Germinal center (tissue), 1 donor: ENCODE measurements at places on chromosomes 7 and 10.
A peak's percentile ranks its signal among the peaks of the same experiment; 100 is the strongest.

GRCh38 chr10:28644647-28645046 is 32.7 kb upstream of the BAMBI start:
- DNase-seq: no peak

- DNase-seq: no peak
These were observed 351.9 kb downstream of the THSD7A start for GRCh38 chr7:11480143-11480542.

- peak; percentile 40 for DNase-seq
These were observed 49.5 kb downstream of the CHN2 start for GRCh38 chr7:29243910-29244655.

DNA sequence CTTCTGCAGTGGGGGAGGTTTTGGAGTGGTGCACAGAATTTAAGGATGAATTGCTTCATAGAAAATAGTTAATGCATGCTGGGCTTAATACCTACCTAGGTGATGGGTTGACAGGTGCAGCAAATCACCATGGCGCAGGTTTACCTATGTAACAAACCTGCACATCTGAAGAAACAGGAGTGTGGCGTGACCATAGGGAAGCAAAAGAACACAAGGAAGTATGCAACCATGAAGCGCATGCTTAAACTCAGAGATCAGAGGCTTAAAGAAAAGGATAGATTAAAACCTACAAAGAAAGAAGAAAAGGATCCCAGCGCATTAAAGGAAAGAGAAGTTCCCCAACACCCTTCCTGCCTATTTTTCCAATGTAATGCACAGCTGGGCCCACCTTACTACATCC is 22.0 kb downstream of the CCDC126 start:
- no peak for DNase-seq

GRCh38 chr7:118327174-118327573 is 102.7 kb downstream of the ANKRD7 start:
- DNase-seq: no peak

DNA sequence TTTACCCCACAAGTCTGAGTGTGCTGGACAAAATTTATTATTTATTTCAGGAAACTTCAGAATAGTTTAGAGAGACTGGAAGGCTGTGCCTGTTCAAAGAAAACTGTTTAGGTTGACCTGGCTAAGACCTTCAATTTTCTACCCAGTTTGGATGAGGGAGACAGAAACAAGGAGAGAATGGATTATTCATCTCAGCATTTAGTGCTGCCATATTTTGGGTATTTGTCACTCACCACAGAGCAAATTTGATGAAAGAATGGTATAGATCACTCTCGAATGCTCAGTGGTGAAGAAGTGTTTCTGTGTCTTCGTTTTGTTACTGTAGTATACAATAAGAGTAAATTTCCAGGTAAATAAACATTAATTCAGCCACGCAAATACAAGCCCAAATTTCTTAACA is 71.8 kb downstream of the SEMA3C start:
- DNase-seq: no peak

- no peak for DNase-seq
These were observed 108.7 kb downstream of the ZNF467 start for GRCh38 chr7:149664666-149665065.

- peak; percentile 29 for DNase-seq
These were observed 24.2 kb downstream of the PWWP2B start for GRCh38 chr10:132420981-132421846.

DNA sequence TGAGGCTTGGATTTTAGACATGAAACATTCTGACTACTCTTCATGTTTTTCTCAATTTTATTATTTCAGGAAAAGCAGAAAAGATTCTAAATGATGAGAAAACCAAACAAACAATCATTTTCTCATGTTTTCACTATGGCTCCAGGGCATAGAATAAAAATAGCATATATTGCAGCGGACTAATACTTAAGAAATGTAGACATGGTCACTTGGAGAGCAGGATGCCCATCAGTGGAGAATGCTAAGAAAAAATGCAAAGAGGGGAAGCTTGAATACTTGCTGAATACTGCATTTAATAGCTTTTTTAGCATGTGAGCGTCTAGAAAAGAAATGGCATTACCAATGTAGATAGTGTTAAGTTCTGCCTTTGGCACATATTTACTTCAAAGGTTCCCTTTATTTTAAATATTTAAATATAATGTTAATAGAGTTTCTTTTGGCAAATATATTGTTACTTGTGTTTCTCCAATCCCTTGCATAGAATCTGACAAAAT is 107.9 kb downstream of the PPP1R17 start:
- no peak for DNase-seq

GRCh38 chr10:77936697-77937567 is 10.4 kb upstream of the DLG5 start:
- DNase-seq: no peak

DNA sequence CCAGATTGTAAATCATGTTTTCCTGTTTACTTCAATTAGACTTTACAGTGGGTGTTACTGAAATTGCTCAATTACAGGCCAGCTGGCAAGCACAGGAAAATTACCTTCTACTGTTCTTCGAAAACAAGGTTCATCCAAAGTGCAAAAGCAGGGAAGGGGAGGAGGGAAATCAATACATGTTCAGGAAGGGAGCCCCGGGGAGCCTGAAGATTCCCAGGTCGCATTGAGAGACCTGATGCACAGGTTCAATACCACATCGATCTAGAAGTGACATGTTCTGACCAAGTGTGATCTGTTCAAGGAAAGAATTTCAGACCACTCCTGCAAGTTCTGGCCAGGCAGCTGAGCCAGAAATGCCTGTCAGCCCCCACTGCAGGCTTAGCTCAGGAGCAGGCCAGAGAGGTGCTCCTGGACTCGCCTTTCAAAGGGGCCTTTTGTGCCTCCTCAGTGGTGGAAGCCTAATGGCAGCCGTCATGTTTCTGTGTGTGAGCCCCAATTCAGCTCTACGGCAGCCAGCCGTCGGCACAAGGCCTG is 35.9 kb downstream of the FAM53B start:
- no peak for DNase-seq

- no peak for DNase-seq
These were observed 217.7 kb downstream of the SEC23IP start for GRCh38 chr10:120110196-120110595.

DNA sequence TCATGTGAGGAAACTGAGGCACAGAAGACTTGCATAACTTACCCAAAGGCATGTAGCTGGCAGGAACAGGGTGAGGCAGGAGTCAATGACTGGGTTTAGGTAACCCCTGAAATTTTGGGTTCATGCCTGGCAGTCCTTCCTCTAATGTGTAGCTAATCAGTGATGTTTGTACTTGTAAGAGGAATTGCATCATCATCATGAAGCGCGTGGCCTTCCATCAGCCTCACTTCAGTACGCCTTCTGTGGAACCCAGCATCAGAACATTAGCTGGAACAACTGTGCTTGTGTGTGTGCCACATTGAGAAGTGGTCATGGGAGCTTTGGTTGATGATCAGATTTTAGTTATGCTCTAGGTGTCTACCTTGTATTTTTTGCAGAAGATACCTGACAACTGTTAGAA is 18.2 kb upstream of the STMP1 start:
- no peak for DNase-seq

DNA sequence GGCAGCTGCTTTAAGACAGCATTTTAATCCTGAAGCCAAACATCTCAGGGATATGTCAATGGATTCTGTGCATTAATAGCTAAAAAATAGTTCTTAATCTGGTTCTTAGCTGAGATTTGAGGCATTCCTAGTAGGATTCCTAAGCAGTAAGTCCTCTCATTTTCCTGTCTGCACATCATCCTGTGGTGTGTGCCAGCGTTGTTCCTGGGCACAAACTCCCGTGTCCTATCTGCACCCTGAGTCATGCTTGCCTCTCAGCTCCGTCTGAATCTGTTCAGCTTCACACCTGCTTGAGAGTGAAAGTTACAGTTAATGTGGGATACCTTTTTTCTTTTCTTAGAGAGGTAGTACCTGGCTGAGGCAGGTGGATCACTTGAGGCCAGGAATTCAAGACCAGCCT is 19.5 kb downstream of the BAG3 start:
- DNase-seq: no peak

- no peak for DNase-seq
These were observed 292.5 kb upstream of the LYZL1 start for GRCh38 chr10:28996345-28996744.

- DNase-seq: no peak
These were observed 451.3 kb upstream of the MBL2 start for GRCh38 chr10:53223851-53224250.

DNA sequence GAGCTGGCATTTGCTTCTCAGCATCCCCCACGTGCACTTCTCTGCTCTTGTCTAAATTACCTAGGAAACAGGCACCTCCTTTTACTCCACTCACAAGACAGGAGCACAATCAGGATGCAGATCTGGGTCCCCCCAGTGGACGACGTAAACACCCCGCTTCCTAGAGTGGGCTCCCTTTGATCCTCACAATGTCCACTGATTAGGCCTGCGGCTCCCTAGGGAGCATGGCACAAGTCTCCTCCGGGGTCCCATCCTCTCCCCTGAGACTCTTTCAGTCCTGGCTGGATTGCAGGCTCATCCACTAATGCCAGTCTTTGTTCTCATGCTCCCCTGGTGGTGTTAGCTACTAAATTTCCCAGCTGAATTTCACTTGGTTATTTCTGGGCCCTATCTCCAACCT is 98.3 kb downstream of the GLI3 start:
- DNase-seq: no peak

DNA sequence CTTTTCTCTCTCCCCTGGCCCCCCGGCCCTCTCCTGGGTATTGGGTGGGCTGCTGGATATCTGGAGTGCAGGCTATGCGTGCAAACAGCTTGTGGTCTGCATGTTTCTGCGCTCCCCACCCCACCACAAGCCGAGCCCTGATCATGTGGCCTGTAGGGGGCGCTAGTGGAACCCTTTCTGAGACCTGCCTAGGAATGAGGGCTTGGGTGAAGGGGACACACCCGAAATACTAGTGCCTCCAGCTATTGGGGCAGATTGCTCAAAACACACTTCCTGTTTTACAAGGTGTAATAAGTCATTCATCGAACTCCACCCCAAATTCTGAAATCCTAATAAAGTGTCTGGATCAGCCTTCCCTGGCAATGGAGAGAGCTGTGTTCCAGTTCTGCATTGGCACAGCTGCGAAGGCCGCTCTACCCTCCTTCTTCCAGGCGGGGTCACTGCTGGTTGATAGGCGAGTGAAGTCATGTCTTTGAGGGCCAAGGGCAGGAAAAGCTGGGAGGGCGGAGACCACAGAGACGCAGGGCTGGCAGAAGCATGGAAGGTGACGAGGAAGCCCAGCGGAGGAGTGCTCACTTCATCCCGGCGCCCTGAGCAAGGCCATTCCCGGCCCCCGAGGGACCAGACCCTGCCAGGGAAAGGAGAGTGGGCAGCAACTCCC is 19.8 kb upstream of the PRRT4 start:
- peak; percentile 53 for DNase-seq

- DNase-seq: no peak
These were observed 229.6 kb downstream of the GALNT17 start for GRCh38 chr7:71361451-71362032.

- DNase-seq: no peak
These were observed 92.4 kb upstream of the TMEM72 start for GRCh38 chr10:44818701-44819127.

DNA sequence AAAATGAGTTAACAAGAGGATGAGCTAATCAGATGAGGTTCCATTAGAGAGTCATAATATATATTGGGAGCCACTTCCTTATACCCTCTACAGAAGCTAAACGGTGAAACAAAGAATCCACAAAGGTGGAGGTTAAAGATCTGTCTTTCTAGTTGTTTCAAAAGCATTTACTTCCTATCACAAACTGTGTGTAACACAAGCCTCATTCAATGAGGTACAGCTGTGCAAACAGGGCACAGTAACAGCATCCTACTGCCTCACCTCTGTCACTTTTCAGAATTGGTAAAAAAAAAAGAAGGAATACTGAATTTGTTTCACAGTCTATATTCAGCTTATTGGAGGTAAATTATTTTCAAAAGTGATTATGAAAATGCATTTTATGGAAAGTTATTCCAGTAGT is 128.7 kb downstream of the AGMO start:
- DNase-seq: no peak

GRCh38 chr10:81248886-81249285 is 626.1 kb upstream of the NRG3 start:
- DNase-seq: no peak

DNA sequence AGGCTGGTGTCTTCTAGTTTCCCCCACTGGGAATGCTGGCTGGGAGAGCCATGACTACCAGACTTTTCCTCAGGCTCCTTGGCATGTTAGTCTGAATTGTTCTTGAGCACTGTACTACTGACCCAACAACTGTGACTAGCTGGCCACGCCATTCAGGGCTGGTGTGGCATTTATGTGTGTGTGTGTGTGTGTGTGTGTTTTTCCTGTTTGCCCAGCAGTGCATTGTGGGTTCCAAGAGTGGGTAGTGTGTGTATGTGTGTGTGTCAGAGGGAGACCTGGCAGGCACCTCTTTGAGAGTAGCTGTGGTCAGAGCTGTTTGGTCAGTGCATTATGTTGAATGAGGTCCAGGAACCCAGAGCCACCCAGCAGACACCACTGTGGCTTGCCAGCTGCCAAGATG is 9.2 kb downstream of the PCBD1 start:
- no peak for DNase-seq

DNA sequence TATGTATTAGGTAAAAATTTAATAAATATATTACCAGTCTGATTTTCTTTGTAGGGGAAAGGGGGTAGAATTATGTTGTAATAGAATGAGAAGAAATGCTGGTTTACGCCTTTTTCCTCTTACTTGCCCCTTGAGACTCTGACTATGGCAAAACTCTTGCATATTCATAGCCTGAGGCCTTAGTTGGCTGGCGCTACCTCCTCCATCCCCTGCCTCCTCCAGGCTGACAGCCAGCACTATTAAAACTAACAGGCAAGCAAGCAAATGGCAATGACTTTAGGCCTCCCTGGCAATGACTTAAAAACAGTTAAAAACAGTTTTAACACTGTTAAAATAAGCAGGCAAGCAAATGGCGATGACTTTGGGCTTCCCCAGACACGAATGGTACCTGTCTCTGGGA is 14.4 kb downstream of the PKD2L1 start:
- DNase-seq: no peak

GRCh38 chr7:101278461-101279292 is 33.8 kb upstream of the FIS1 start:
- no peak for DNase-seq

DNA sequence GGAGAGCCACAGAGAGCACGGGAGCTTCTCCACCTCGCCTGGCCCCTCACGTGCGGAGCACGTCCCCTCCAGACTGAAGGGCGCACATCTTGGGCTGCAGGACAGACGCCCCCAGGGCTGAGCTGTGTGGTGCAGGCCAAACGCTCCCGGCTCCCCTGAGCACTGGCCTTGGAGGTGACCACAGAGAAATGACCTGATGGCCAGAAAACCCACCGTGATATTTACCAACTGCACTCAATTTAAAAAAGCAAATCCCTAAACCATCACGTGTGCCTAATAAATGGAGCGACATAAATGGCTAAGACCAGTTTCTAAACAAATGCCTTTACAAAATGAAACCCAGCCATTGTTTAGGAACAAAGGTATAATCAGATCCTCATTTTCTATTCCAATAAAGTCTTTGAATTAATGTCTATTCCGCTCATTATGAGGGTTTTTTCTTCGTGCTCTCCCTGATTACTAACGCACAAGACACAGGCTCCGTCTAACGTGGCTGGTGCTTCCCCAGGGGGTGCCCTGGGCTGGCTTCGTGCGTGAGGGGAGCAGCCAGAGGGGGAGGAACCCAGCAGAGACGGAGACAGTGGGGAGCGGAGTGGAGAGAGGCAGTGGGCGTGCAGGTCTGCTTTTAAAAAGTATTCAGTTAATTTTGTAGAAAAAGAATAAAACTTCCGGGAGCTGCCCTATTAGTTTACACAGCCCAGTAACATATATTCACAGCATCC is 190.3 kb downstream of the DNAJB6 start:
- no peak for DNase-seq

GRCh38 chr7:610141-610530 is 90.5 kb upstream of the PDGFA start:
- DNase-seq: no peak
